ENCODE measurements at places on chromosomes 2 and 18. TPM values are rescaled to one million over a fixed set of nuclear protein-coding genes. Genes with fewer than 3 reads are reported as not detected.

- H3K4me3 ChIP-seq: no peak overlapping the region
- H3K4me1 ChIP-seq: no peaks in the 10 kb centered on the region
- no peaks in the 10 kb centered on the region for H3K27me3 ChIP-seq
- H3K36me3 ChIP-seq: no peaks in the 10 kb centered on the region
- no peak for DNase-seq
Observed at GRCh38 chr2:126637386-126637785, 18.6 kb upstream of the GYPC start.

DNA sequence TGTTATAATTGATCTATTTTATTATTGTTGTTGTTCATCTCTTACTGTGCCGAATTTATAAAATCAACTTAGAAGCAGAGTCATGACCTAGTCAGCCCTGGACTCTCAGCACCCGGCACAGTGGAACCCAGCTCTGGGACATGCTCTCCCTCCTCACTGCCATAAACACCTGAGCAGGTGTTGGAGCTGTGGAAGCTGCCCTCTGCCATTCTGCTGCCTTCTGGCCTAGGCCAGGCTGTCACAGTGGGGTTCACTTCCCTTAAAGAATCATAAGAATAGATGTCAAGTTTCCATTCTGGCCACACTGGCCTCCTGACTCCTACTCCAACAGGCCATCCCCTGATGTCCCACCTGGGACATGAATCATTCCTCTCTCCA lies 192.2 kb downstream of the ZFP36L2 start:
- H3K36me3 ChIP-seq: no peaks in the 10 kb centered on the region
- H3K27ac ChIP-seq: no peak overlapping the region
- no peak overlapping the region for H3K4me3 ChIP-seq

GRCh38 chr2:38128653-38129052 lies 52.7 kb upstream of the CYP1B1 start:
- no peak overlapping the region for H3K27ac ChIP-seq
- H3K27me3 ChIP-seq: no peaks in the 10 kb centered on the region
- DNase-seq: no peak
- no peak overlapping the region for H3K4me3 ChIP-seq

DNA sequence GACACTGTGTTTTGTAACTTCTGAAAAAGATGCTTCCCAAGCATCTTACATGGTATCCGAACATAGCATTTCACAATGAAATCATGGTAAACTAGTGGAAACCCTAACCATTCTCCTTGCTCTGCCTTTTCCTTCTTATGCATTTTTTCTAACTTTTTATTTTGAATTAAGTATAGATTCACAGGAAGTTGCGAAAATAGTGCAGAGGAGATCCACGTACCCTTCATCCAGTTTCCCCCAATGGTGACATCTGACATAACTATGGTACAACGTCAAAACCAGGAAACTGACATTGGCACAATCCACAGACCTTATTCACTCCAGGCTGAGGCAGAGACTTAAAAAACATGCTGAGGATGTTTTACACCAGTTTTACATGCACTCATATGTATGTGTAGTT lies 38.3 kb downstream of the AAK1 start:
- H3K27me3 ChIP-seq: no peaks in the 10 kb centered on the region
- peaks cover 2% of the 10 kb centered on the region for H3K36me3 ChIP-seq
- H3K4me1 ChIP-seq: peaks cover 17% of the 10 kb centered on the region
- no peak for DNase-seq
- H3K27ac ChIP-seq: no peak overlapping the region

DNA sequence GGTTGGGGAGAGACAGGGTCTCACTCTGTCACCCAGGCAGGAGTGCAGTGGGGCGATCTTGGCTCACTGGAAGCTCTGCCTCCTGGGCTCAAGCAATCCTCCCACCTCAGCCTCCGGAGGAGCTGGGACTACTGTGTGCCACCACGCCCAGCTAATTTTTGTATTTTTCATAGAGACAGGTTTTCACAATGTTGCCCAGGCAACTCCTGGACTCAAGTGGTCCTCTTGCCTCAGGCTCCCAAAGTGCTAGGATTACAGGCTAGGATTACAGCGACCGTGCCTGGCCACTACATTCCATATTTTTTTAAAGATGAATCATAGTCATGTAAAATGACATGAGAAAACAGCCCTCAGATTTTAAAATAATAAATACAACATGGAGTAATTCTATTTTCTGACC lies 32.3 kb downstream of the CWC22 start:
- H3K4me3 ChIP-seq: no peak overlapping the region
- no peaks in the 10 kb centered on the region for H3K4me1 ChIP-seq
- no peaks in the 10 kb centered on the region for H3K27me3 ChIP-seq
- H3K36me3 ChIP-seq: peaks cover 15% of the 10 kb centered on the region
- H3K27ac ChIP-seq: no peak overlapping the region
- DNase-seq: no peak

GRCh38 chr18:66066191-66066590 lies 315.4 kb downstream of the CDH7 start:
- H3K4me1 ChIP-seq: no peaks in the 10 kb centered on the region
- H3K4me3 ChIP-seq: no peak overlapping the region
- H3K36me3 ChIP-seq: no peaks in the 10 kb centered on the region
- DNase-seq: no peak
- H3K27me3 ChIP-seq: no peaks in the 10 kb centered on the region
- H3K27ac ChIP-seq: no peak overlapping the region

MTIF2 gene
- 17.8 TPM for polyA plus RNA-seq

- H3K4me1 ChIP-seq: no peaks in the 10 kb centered on the region
- H3K27me3 ChIP-seq: no peaks in the 10 kb centered on the region
- H3K4me3 ChIP-seq: no peak overlapping the region
Observed at GRCh38 chr2:207014424-207014823, 75.1 kb downstream of the CPO start.

- no peaks in the 10 kb centered on the region for H3K4me1 ChIP-seq
- H3K27me3 ChIP-seq: no peaks in the 10 kb centered on the region
Observed at GRCh38 chr18:47881752-47882455, 48.6 kb downstream of the SMAD2 start.

INPP1 gene
- 1.2 TPM for polyA plus RNA-seq

GRCh38 chr2:232484628-232485347 lies 2.8 kb downstream of the ECEL1 start:
- H3K4me1 ChIP-seq: no peaks in the 10 kb centered on the region
- DNase-seq: no peak
- H3K27me3 ChIP-seq: no peaks in the 10 kb centered on the region
- no peak overlapping the region for H3K4me3 ChIP-seq
- H3K27ac ChIP-seq: no peak overlapping the region

DNA sequence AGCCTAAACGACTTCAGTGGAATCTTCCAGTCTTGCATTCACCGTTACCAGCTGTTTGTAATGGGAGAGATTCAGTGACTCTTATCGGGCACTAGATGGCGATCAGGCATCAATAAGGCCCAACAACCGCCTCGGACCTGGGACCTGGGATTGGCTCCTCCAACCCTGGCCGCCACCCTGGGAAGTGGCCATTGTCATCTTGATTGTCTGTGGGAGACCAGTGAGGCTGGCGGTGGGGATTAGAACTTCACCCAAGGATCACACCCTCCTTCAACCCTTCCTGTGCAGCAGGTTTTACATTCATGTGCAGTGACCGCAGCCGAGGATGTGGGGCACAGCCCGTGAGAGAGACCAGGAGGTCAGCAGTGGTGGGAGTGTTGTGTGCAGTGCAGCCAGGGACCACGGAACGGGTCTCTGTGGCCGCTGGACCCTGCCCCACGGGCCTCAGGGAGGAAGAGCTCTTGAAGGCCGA lies 85.3 kb downstream of the SPP2 start:
- H3K27ac ChIP-seq: no peak overlapping the region
- DNase-seq: peak; percentile 44
- H3K27me3 ChIP-seq: no peaks in the 10 kb centered on the region
- peaks cover 24% of the 10 kb centered on the region for H3K4me1 ChIP-seq
- no peaks in the 10 kb centered on the region for H3K36me3 ChIP-seq

- no peaks in the 10 kb centered on the region for H3K27me3 ChIP-seq
- no peak overlapping the region for H3K4me3 ChIP-seq
- peaks cover 3% of the 10 kb centered on the region for H3K4me1 ChIP-seq
- no peaks in the 10 kb centered on the region for H3K36me3 ChIP-seq
- no peak for DNase-seq
Observed at GRCh38 chr2:105576440-105577241, 168.1 kb upstream of the NCK2 start.

GRCh38 chr2:63614983-63615945 lies 26.5 kb downstream of the MDH1 start:
- no peaks in the 10 kb centered on the region for H3K36me3 ChIP-seq
- no peak overlapping the region for H3K27ac ChIP-seq
- DNase-seq: no peak
- no peak overlapping the region for H3K4me3 ChIP-seq
- no peaks in the 10 kb centered on the region for H3K4me1 ChIP-seq
- no peaks in the 10 kb centered on the region for H3K27me3 ChIP-seq

DNA sequence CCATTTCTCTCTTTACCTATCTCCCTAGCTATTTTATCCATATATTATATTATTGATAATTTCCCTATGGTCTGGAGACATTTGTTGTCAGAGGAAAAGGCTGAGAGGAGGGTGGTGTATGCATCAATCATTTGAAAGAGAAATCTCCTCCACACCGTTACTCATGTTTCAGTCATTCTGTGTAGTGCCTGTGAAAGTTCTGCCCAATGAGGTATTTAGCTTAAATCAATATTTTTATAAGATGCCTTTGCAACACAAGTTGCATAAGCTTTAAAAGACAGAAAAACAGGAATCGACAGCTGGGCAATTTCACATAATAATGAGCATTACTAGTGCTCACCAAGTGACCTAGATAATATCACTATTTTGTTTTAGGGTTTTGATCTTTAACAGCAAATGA lies 363.7 kb upstream of the FSIP2 start:
- no peak overlapping the region for H3K27ac ChIP-seq
- H3K4me1 ChIP-seq: no peaks in the 10 kb centered on the region
- no peak overlapping the region for H3K4me3 ChIP-seq
- no peaks in the 10 kb centered on the region for H3K36me3 ChIP-seq
- no peak for DNase-seq

RTP5 gene
- not detected for polyA plus RNA-seq

DNA sequence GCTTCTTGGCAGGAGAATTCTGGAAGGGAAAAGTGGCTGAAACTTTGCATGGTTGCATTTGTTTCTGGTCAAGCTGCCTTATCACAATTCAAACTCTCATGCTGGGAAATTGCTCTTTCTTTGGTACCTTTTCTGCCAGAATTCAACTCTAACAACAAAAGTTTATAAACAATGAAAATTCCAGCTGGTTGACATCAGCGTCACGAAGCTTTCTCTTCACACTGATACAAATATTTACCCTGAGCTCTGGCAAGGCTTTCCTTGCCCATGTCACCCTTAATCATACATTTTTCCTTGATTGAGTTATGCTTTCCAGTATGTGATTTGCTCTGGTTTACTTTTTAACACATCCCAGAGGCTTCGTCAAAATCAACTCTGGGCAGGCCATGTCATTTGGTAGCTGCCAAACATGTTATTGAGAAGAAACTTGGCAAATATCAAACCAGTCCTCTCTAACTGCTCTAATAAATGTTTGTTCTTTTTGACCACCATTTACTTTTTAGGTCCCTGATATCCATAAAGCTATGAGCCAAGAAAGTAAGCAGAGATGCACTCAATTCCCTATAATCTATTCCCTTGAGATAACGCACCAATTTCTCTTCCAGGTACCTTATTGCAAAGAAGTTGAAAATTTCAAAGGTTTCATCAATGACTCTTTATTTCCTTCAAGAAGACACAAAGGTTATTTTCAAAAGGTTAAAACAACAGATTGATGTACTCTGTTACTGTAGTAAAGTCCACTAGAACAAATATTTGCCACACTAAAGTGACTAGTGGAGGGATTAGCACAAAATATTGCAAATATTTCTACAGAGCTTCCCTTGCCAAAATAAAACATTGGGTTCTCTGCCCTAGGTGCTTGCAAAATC lies 1241.1 kb upstream of the ZEB2 start:
- no peak for DNase-seq
- H3K36me3 ChIP-seq: no peaks in the 10 kb centered on the region
- no peaks in the 10 kb centered on the region for H3K4me1 ChIP-seq
- H3K27ac ChIP-seq: no peak overlapping the region
- H3K4me3 ChIP-seq: no peak overlapping the region

RTKN gene
- 0.26 TPM for polyA plus RNA-seq

GALNT13 gene
- not detected for polyA plus RNA-seq

MAP3K2 gene
- 56.5 TPM for polyA plus RNA-seq

GRCh38 chr2:696463-696862 lies 19.3 kb upstream of the TMEM18 start:
- DNase-seq: no peak
- H3K4me1 ChIP-seq: no peaks in the 10 kb centered on the region
- no peak overlapping the region for H3K4me3 ChIP-seq

GRCh38 chr18:48707636-48708296 lies 168.9 kb downstream of the CTIF start:
- H3K4me1 ChIP-seq: no peaks in the 10 kb centered on the region
- no peak overlapping the region for H3K27ac ChIP-seq
- no peak for DNase-seq
- H3K4me3 ChIP-seq: no peak overlapping the region
- no peaks in the 10 kb centered on the region for H3K36me3 ChIP-seq

GRCh38 chr2:84717302-84717701 lies 163.6 kb downstream of the TRABD2A start:
- H3K4me1 ChIP-seq: peaks cover 19% of the 10 kb centered on the region
- no peak for DNase-seq
- peak overlapping the region; percentile 58 for H3K27ac ChIP-seq
- H3K4me3 ChIP-seq: no peak overlapping the region

DNA sequence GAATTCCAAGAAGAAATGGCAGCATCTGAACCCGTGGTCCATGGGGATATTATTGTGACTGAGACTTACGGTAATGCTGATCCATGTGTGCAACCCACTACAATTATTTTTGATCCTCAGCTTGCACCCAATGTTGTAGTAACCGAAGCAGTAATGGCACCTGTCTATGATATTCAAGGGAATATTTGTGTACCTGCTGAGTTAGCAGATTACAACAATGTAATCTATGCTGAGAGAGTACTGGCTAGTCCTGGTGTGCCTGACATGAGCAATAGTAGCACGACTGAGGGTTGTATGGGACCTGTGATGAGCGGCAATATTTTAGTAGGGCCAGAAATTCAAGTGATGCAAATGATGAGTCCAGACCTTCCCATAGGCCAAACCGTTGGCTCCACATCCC lies 34.4 kb upstream of the DSG3 start:
- H3K36me3 ChIP-seq: no peaks in the 10 kb centered on the region
- H3K27me3 ChIP-seq: no peaks in the 10 kb centered on the region
- no peak overlapping the region for H3K4me3 ChIP-seq
- no peaks in the 10 kb centered on the region for H3K4me1 ChIP-seq
- no peak overlapping the region for H3K27ac ChIP-seq
- no peak for DNase-seq

DNA sequence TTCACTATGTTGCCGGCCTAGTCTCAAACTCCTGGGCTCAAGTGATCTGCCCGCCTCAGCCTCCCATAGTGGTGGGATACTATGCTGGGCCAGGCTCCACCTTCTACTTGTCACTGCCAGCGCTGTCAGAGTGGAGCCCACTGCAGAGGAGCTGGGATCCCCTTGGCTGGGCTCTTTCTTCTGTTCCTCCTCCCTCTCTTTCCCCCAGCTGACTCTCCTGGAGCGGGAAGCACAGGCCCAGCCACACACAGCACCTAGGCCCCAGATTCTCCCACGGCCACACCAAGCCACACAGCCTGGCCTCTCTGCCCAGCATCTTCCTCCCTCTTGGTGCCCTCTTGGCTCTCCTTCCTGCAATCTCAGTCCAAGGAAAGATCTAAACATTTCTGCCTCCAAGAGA lies 3.7 kb upstream of the GAREM2 start:
- H3K27me3 ChIP-seq: peaks cover 4% of the 10 kb centered on the region
- H3K27ac ChIP-seq: no peak overlapping the region
- no peaks in the 10 kb centered on the region for H3K36me3 ChIP-seq
- H3K4me1 ChIP-seq: no peaks in the 10 kb centered on the region

GRCh38 chr2:231388725-231389346 lies 6.7 kb upstream of the B3GNT7 start:
- no peaks in the 10 kb centered on the region for H3K36me3 ChIP-seq
- H3K27me3 ChIP-seq: no peaks in the 10 kb centered on the region
- H3K4me3 ChIP-seq: no peak overlapping the region
- no peaks in the 10 kb centered on the region for H3K4me1 ChIP-seq
- DNase-seq: no peak
- H3K27ac ChIP-seq: no peak overlapping the region
